Heart right ventricle (tissue), 16 donors: ENCODE measurements at places on chromosomes 6 and 20. TPM values are rescaled to one million over a fixed set of nuclear protein-coding genes. Genes with fewer than 3 reads are reported as not detected.
A peak's percentile ranks its signal among the peaks of the same experiment; 100 is the strongest.

Gene FBXL4
- total RNA-seq = 17.5 TPM

Gene RIMS1
- 1.7 TPM for total RNA-seq

Gene SLC16A10
- 8.1 TPM for total RNA-seq

Gene SIRPD
- not detected for total RNA-seq

Gene KCNK17
- 0.17 TPM for total RNA-seq

DNA sequence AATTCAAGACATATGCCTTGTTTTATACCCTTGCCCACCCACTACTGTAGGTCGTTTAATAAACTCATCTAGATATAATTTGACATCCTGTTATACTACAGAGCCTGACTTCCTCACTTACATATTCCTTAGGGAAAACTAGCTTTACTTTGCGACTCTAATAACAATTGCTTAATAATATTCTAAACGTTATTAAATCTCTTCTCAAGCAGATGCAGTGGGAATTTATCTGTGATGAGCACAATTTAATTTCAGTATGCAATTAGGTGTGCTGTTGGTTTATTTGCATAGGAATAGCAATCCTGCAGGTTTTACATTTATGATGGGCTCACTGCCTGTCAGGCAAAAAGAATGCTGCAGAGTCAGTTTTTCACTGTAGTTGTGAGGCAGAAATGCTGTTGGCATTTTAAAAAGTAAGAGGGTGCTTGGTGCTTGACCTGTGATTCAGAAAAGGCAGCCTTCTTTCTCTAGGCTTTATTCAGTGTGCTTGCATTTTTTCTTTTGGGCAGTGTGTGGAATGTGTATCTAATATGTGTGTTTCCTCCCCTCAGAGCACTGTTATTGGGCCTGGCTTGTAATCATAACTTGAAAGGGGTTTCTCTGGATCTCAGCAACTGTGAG, 152.3 kb upstream of the SCGN start:
- DNase-seq = no peak
- H3K36me3 ChIP-seq = no peaks in the 10 kb centered on the region
- H3K27me3 ChIP-seq = no peaks in the 10 kb centered on the region
- no peak overlapping the region for H3K27ac ChIP-seq
- no peak overlapping the region for H3K4me3 ChIP-seq

DNA sequence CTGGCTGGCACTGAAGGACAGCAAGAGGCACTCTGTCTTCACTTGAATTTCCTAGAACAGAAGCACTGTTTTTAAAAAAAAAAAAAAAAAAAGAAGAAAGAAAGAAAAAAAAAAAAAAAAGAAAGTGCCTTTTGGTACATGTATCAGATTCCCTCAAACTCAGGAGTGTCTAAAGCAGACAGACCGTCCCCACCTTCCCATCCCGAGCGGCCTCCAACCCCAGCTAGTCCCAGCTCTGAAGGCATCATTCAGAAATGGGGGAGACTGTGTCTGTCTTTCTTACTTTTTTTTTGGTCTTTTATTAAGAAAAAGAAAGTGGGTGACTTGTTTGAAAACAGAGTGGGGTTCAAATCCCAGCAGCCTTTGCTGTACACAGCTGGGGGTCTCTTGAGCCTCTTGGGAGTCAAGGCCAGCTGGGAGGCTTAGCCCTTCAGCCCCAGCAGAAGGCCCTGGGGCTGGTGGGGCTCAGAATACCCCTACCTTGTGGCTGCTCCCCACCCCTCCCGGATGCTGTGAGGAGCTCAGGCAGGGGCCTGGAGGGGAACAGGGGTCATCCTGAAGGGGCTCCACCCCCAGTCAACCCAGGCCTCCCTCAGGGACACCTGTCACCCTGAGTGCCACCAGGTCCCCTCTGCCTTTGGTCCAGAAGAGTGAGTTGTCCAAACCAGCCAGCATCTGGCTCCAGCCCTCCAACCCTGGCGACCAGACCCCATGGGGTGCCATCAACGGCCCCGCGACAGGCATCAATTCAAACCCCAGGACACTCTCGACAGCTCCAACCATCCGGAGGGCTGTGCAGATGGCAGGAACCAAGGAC, 128.3 kb downstream of the TAF4 start:
- no peaks in the 10 kb centered on the region for H3K27me3 ChIP-seq
- DNase-seq = no peak
- no peaks in the 10 kb centered on the region for H3K4me1 ChIP-seq
- H3K27ac ChIP-seq = no peak overlapping the region

- no peak overlapping the region for H3K27ac ChIP-seq
- H3K4me1 ChIP-seq = no peaks in the 10 kb centered on the region
- H3K4me3 ChIP-seq = no peak overlapping the region
- H3K36me3 ChIP-seq = no peaks in the 10 kb centered on the region
Measured at GRCh38 chr6:159646116-159646515, 46.9 kb downstream of the SOD2 start.

GRCh38 chr20:35886537-35886936, 67.8 kb downstream of the SCAND1 start:
- H3K27ac ChIP-seq = peak overlapping the region; percentile 50
- no peaks in the 10 kb centered on the region for H3K36me3 ChIP-seq
- H3K4me1 ChIP-seq = peaks cover 6% of the 10 kb centered on the region
- peak; percentile 49 for DNase-seq
